ENCODE measurements at places on chromosomes 6 and 20.

GRCh38 chr6:14166839-14167238, 49.3 kb downstream of the CD83 start:
- no peak for DNase-seq

DNA sequence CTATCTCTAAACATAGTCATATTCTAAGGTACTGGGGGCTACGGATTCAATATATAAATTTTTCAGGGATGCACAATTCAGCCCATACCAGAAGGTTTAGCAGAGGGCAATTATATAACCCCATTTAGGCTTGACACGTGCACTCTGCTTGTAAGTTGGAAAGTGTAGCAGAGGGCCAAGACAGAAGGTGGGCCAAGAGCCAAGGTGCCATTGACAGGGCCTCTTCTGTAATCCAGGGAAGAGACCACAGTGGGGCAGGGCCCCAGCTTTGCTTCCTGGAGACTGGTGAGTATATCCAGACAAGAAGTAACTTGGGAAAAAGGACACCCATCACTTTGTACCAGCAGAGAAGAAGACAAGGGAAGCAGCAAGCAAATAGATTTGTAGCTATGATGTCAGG, 672.4 kb upstream of the MARCKS start:
- no peak for DNase-seq

GRCh38 chr6:26316291-26316690, 48.7 kb upstream of the BTN3A2 start:
- DNase-seq, result no peak

DNA sequence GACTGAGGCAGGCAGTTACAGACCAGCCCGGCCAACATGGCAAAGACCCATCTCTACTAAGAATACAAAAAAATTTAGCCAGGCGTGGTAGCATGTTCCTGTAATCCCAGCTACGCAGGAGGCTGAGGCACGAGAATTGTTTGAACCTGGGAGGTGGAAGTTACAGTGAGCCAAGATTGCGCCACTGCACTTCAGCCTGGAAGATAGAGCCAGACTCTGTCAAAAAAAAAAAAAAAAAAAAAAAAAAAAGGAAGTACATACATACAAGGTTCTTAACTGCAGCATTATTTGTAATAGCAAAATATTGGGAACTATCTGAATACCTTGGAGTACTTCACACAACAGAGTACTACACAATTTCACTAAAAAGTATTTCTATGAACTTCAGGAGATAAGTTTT, 183.5 kb upstream of the OLIG3 start:
- DNase-seq, result no peak

DNA sequence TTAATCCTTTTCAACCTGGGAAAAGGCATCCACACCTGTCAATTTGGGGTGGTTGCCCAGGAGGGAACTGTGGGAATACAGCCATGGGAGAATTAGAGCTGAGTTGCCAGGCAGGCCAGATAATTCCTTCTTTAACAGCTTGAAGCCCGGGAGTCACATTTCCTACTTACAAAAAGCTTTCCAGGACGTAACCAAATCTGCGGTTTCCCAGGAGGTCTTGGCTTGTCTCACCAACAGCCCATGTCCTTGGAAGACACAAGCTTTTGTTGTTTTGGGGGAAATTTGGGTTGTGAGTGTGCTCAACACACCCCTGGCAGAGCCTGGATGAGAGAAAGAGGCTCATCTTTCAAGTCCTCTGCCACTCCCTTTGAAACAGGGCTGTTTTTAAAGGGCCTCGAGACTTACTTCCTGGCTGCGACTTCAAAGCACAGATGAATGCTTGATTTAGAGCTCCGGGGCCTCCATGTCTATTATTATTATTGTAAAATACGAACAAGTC, 465.9 kb upstream of the BTBD3 start:
- DNase-seq, result no peak

GRCh38 chr6:122696853-122697252, 82.7 kb upstream of the FABP7 start:
- no peak for DNase-seq

GRCh38 chr6:165119231-165120020, 190.0 kb downstream of the C6orf118 start:
- no peak for DNase-seq

DNA sequence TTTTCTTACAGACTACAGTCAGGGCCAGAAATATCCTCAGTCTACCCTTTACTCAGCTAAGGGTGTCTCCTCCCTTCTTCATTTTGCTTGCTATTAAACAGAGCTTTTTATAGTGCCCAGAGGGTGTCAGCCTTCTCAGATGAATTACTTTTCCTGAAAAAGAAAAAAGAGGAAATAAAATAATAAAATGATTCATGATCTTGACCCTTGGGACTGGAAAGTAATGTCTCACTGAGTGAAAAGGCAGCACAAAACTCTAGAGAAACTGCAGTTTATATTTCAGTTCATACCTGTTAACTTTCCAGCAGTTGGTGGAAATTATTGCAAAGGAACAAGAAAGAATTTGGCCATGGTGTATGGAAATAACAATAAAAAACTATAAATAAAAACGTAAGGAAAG, 170.6 kb downstream of the IBTK start:
- DNase-seq, result no peak

DNA sequence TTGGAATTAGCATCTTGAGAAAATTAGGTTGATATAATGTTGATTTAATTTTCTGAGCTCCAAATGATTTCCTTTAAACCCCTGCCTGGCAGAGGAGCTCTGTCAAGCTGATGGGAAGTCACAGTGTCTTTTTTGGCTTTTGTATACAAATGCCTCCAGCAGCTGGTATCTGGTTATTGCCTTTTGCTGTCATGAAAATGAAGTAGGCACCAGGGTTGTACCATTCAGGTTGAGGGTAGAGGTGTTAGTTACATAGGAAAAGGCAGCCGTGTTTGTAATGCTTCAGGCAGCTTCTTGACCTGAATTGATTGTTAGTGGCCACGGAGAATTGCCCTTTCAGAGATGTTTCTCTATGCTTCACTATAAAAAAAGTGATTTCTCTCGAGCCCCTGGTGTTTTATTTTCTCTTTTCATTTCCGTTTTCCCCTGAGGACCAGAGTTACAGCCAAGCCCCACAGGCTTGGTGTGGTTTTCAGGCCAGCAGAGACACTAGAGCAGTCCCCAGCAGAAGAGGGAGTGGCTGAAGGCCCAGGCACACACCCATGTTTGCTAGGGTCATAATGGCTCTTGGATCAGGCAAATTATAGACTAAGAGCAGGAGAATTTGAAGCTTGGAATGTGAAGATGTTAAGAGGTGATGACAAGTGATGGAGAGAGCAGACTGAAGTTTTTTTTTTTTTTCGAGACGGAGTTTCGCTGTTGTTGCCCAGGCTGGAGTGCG, 21.6 kb downstream of the CMTR1 start:
- no peak for DNase-seq

DNA sequence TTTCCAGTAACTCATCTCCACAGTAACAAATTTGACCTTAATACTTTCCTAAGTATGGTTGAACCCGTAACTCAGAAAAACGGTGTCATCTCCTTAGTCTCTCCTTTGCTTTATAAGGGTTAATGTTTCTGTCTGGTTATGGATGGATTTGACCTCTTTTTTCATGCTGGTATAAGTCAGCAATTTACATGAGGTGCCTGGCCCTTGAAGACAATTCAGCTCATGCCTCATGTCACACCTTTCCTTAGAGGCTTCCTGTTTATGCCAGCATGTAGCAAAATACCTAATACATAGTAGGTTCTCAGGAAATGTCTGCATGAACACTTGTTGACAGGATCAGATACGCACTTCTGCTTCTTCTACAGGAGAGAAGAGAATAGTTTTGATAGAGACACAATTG, 37.7 kb upstream of the C20orf144 start:
- DNase-seq, result no peak

GRCh38 chr6:11009353-11009752, 34.8 kb downstream of the ELOVL2 start:
- DNase-seq, result no peak

- DNase-seq, result no peak
Measured at GRCh38 chr6:108837236-108837971, 10.8 kb upstream of the ARMC2 start.

GRCh38 chr6:32118782-32119628, 9.0 kb downstream of the ATF6B start:
- DNase-seq, result peak; percentile 41

- no peak for DNase-seq
Measured at GRCh38 chr6:167121335-167121841, 1.5 kb upstream of the CCR6 start.

GRCh38 chr6:95087394-95088097, 489.8 kb upstream of the MANEA start:
- no peak for DNase-seq

DNA sequence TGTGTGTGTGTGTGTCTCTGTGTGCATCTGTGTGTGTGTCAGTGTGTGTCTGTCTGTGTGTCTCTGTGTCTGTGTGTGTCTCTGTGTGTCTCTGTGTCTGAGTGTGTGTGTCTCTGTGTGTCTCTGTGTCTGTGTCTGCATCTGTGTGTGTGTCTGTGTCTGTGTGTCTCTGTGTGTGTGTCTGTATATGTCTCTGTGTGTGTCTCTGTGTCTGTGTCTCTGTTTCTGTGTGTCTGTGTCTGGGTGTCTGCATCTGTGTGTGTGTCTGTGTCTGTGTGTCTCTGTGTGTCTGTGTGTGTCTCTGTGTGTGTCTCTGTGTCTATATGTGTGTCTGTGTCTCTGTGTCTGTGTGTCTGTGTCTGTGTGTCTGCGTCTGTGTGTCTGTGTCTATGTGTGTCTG, 207.8 kb downstream of the TAF4 start:
- DNase-seq, result no peak

GRCh38 chr6:64301307-64302236, 666.0 kb downstream of the PHF3 start:
- no peak for DNase-seq

DNA sequence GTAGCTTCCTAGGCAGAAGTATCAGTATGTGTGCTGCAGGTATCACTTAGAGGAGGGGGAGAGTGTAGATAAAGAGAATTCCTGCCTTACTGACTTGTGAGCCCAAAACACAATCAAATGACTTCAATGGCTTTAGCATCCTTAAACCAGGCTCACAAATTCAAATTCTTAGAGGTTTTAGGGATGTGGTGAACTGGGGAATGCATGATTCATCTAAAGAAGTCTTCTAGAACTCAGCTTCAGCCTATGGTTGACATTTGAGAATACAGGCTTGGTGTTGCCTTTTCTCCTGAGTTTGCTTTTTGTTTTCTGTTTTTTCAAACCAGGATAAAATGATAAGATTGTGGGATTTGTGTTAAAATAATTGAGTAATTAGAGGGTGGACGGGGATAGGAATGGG, 14.4 kb downstream of the SNRPC start:
- DNase-seq, result no peak

- DNase-seq, result no peak
Measured at GRCh38 chr6:79630380-79630882, 698 bp upstream of the SH3BGRL2 start.

- no peak for DNase-seq
Measured at GRCh38 chr6:117616391-117617209, 14.3 kb upstream of the GOPC start.

GRCh38 chr6:31888276-31889258, 8.9 kb downstream of the EHMT2 start:
- no peak for DNase-seq

DNA sequence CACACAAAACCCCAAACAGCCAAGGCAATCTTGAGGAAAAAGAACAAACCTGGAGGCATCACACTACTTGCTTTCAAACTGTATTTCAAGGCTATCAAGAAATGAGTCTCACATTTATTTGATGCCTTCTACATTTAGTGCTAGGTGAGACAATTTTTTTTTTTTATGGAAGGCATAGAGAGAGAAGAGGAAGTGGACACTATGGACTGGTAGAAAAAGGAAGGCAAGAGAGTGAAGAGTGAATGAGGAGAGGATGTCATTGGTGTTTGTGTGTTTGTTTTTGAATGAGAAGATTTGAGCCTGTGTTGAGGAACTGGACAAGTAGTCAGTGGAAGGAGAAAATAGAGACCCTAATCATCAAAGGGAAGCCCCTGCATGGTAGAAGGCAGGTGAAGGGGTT, 182.0 kb upstream of the JAG1 start:
- no peak for DNase-seq

GRCh38 chr6:169778646-169779045, 27.2 kb downstream of the ERMARD start:
- DNase-seq, result no peak

GRCh38 chr6:15048367-15048766, 197.5 kb upstream of the JARID2 start:
- DNase-seq, result no peak

DNA sequence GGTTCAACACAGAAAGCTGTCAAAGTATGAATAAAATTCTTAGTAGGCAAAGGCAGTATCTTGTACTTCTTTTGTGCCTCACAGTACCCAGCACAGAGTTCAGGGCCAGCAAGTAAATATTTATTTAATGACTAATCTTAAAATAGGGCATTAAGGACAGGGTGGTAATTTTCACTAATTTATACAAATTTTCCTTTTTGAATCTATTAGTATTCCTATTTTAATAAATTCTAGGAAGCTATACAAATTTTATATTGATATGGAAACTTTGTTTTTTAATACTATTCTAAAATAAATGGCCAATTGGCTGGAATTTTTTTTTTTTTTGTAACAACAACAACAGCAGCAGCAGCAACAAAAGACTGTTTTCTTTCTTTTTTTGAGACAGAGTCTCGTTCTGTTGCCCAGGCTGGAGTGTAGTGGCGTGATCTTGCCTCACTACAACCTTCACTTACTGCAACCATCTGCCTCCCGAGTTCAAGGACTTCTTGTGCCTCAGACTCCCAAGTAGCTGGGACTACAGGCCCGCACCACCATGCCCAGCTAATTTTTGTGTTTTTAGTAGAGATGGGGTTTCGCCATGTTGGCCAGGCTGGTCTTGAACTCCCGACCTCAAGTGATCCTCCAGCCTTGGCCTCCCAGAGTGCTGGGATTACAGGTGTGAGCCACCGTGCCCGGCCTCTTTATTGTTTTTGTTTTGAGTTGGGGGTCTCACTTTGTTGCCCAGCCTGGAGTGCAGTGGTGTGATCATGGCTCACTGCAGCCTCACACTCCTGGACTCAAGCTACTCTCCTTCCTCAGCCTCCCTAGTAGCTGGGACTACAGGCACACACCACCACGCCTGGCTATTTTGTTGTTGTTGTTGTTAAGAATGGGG, 85.2 kb downstream of the FKBP5 start:
- no peak for DNase-seq

DNA sequence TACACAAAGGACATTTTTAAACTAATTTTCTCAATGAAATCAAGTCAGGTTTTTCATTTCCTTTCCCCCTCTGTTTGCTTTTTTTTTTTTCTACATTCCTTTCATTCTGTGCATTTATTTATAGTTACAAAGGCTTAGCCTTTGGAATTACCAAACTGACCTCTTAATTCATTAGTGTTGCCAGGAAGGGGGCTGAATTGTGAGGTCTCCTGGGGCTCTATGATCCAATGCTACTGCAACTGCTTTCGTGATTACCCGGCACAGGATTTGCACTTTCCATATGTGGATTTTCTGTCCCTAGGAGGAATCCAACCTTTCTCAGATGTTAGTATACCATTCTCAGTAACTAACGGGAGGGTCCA, 35.3 kb downstream of the NEDD9 start:
- DNase-seq, result no peak

GRCh38 chr6:148138573-148138972, 204.1 kb upstream of the SASH1 start:
- DNase-seq, result no peak

- DNase-seq, result no peak
Measured at GRCh38 chr20:62606016-62606415, 36.3 kb upstream of the SLCO4A1 start.

- DNase-seq, result no peak
Measured at GRCh38 chr6:46138281-46138680, 8.5 kb downstream of the ENPP4 start.

- DNase-seq, result no peak
Measured at GRCh38 chr6:160519603-160520042, 144.5 kb downstream of the LPA start.

- DNase-seq, result no peak
Measured at GRCh38 chr20:48852609-48853008, 24.8 kb upstream of the PREX1 start.

Data from stimulated activated CD8-positive, alpha-beta memory T cell treated with anti-CD3 and anti-CD28 coated beads, Interleukin-4, amount 100 ng/mL, for 1 hour (primary cell).